Stimulated activated CD8-positive, alpha-beta memory T cell treated with anti-CD3 and anti-CD28 coated beads, Interleukin-7, amount 100 ng/mL, for 1 hour (primary cell): ENCODE measurements at places on chromosomes 16 and 17.
A peak's percentile ranks its signal among the peaks of the same experiment; 100 is the strongest.

DNA sequence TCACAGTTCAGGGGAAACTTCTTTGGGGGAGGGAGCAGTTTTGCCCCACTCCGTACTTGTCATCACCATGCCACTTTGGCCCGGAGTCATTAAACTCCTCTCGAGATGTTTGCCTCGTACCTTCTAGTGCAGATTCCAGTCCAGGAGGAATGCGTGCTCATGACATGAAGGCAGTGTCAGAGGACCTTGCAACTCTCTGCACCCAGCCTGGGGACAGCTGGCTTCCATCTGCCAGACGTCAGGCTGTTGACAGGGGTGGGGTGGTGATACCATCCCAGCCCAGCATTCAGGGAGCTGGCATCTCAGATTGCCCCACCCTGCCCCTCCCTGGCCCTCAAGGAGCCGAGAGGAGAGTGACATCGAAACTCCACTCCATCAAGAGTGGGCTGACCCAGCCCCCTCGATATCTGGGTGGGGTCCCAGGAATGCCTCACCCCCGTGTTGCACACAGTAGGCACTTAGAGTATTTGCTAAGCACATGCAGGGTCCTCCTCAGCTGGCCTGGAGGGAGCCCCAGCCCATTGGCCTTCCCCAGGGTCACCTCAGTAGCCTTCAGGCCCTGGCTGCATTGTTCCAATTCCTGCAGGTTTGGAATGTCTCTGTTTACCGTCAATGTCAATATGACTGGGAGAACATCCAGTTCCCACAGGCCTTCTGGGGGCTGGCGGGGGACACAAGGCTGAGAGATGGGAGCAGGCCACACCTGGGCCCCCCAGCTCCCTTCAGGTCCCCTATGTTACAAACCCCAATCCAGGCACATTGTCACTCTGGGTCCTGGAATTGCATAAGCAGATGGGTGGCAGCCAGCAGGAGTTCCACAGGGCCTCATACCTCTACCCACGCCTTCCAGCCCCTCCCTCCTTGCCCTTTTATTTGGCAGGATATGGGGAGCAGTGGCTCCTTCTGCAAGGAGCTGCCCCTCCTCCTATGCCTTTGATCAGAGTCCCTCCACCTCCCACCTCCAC lies 21.3 kb upstream of the EMP2 start:
- DNase-seq, result no peak

DNA sequence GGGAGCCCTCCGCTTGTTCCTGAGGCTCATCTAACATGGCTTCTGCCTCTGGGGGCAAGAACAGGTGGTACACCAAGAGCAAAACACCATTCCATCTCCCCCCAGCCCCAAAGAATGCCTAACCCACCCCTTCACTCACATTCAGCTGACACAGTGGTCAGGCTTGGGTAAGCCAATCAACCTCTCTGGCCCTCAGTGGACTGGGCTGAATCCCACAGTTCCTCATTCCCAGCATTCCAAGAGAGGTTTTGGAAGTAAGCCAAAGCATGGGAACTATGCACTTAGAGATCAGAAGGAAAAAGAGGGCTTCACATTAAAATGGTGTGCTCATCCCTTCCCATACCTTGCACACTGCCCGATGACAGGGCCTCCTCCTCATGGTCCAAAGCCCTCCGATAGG lies 7.8 kb downstream of the PIGS start:
- DNase-seq, result no peak

DNA sequence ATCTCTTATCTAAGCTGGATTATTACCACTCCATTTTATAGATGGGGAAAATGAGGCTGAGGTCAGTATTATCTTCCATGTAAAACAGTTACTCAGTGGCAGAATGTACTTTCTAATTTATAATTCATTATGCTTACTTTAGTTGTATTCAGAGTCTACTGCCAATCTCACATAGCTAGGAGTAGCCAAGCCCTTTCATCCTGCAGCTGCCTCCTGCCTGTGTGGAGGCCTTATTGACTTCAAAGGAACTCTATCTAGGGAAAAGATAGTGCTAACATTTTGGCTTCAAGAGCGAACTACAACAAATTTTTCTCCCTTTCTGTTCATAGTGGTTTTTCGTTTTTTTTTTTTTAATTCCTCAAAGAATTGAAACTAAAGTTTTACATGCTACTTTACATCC lies 12.9 kb downstream of the RPGRIP1L start:
- no peak for DNase-seq

GRCh38 chr17:77914385-77915254 lies 43.9 kb upstream of the TNRC6C start:
- no peak for DNase-seq

DNA sequence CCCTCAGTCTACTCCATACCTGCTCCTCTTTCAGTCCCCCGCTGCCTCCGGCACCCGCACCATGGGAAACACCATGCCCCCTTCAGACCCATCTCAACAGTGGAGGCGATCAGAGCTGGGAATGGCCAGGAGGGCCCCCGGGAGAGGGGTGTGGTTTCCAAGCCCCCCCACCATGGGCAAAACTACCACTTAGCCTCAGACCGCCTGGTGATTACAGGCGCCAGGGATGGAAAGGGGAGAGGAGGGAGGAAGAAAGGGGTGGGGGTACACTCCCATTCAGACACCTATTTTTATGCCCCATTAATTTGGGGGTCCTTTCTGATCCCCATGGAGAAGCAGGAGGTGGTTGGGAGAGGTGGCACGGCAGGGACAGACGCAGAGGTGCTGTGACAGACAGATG lies at the start of gene C17orf114:
Gene C17orf114 (minus strand): TSS at position 101 of the 400 bp plus-strand sequence.
- no peak for DNase-seq

GRCh38 chr17:14205992-14206461 lies 30.6 kb downstream of the CDRT15 start:
- DNase-seq, result peak; percentile 46

- DNase-seq, result no peak
These were observed 61.6 kb downstream of the SHISA6 start for GRCh38 chr17:11302401-11303186.

- no peak for DNase-seq
These were observed 504 bp downstream of the MAZ start for GRCh38 chr16:29806641-29807425.
